Stimulated activated CD4-positive, alpha-beta T cell treated with anti-CD3 and anti-CD28 coated beads, TNF-alpha, amount 100 ng/mL, for 1 hour (primary cell): ENCODE measurements at places on chromosomes 7 and 10.

- no peak for DNase-seq
Measured at GRCh38 chr10:47104786-47105385, 193.7 kb downstream of the PTPN20 start.

DNA sequence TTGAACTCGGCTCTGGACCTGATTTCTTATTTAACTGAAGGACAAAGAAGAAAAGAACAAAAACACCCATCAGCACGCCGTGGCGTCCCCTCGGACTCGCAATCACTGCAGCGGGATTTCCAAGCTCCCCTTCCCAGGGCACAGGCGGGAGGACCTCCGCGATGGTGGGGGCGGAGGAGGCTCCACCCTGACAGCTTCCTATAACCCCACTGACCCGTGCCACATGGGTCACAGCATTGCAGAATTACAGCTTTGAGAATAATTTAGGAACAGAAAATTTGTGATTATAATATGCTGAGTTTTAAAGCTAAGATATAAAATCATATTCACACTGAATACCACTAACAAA is 129.7 kb upstream of the SEC61G start:
- no peak for DNase-seq

DNA sequence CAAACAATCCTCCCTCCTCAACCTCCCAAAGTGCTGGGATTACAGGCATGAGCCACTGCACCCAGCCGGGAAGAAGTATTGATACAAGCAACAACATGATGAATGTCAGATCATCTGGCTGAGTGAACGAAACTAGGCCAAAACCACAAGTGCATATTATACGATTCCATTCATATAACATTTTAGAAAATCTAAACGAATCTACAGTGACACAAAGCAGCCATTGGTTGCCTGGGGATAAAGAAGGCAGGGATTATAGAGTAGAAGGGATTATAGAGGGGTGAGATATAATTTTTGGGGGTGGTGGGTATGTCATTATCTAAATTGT is 11.5 kb upstream of the RHBDD2 start:
- no peak for DNase-seq

GRCh38 chr10:11197878-11198277 is 180.2 kb downstream of the CELF2 start:
- no peak for DNase-seq

- no peak for DNase-seq
Measured at GRCh38 chr10:20005638-20006037, 189.4 kb downstream of the PLXDC2 start.

DNA sequence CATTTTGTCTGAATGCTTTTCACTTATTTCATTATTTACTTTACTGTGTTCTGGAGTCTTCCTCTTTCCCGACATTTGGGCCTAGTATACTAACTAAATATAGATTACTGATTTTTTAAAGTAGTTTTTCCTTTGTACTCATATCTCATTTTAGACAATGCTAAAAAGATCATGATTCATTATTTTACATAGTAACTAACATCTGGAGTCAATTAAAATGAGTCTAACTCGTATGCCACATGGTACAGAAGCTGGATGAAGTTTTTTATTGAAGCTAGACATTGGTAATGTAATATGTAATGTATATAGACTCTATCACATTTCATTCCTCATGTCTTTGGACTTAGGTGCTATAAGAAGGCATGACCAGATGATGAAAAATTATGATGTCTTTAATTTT is 156.3 kb upstream of the HGF start:
- no peak for DNase-seq

- no peak for DNase-seq
Measured at GRCh38 chr10:130137090-130137448, 878 bp downstream of the GLRX3 start.
